NCI-H460 (cell line): ENCODE measurements at places on chromosomes 5 and 9.

GRCh38 chr5:33611877-33612276 lies 171.1 kb downstream of the TARS1 start:
- no peak for DNase-seq

GRCh38 chr9:104091116-104091515 lies 3.0 kb upstream of the SMC2 start:
- DNase-seq = peak; percentile 39

GRCh38 chr9:109922617-109923470 lies 142.8 kb downstream of the PALM2AKAP2 start:
- no peak for DNase-seq

GRCh38 chr5:137491121-137491520 lies 8.0 kb downstream of the SPOCK1 start:
- no peak for DNase-seq

DNA sequence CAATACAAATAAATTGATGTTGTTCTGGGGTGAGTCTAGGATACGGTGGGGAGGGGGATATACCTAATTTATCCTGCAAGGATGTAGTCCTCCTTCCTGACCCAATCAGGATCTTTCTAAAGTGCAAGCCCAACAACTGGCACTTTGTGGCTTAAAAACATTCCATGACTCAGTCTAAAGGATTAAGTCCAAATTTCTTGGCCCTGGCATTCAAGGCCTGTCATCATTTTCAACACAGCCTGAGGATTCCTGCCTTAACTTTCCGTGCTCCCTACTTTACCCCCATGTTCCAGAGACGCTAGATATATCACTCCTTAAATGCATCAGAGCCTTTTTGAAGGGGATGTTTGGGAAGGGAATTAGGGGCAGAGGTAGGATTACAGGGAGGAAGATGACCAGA lies 1.0 kb downstream of the FAM221B start:
- no peak for DNase-seq

- no peak for DNase-seq
These were observed 51.5 kb downstream of the COL15A1 start for GRCh38 chr9:98995059-98995671.

DNA sequence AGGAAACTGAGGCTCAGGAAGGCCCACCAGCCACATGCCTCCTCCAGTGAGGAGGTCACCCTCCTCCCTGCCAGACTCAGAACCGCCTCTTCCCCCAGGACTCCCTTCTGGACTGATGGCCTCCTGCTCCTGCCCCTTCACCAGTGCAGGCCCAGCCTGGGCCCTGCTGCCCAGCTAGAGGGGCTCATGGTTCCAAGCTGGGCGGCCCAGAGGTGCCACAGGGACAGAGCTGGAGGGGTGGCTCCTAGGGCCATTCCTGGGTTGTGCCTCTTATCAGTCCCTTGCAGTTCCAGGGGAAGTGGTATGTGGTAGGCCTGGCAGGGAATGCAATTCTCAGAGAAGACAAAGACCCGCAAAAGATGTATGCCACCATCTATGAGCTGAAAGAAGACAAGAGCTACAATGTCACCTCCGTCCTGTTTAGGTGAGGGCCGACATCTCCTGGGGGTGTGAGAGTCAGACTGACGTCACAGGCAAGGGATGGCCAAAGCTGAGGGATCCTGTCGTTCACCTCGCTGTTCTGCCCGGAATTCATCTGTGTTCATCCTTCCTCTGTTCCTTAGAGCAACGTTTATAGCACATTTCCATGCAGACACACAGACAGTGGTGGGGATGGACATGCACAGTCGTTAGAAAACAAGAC lies 819 bp downstream of the LCN2 start:
- DNase-seq = no peak

GRCh38 chr5:88830567-88830966 lies 52.4 kb downstream of the MEF2C start:
- DNase-seq = no peak
